ENCODE measurements at places on chromosomes 5 and 9.

- DNase-seq: no peak
Measured at GRCh38 chr5:102958481-102959011, 161.4 kb downstream of the GIN1 start.

DNA sequence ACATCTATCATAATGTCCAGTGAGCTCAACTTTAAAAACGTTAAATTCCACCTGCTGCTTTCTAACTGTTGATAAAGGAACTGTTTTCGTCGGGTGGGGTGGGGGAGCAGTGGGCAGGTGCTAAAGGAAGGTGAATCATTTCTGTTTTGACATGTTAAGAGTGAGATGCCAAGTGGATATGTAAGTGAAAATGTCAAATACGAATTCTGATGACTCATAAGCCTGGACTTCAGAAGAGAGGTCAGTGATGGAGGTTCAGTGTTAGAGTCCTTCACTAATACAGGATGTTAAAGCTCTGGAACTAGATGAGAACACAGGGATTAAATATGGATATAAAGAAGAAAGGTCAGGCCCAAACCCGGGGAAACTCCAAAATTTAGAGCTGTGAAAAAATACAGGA lies 617.9 kb upstream of the CTNND2 start:
- no peak for DNase-seq

DNA sequence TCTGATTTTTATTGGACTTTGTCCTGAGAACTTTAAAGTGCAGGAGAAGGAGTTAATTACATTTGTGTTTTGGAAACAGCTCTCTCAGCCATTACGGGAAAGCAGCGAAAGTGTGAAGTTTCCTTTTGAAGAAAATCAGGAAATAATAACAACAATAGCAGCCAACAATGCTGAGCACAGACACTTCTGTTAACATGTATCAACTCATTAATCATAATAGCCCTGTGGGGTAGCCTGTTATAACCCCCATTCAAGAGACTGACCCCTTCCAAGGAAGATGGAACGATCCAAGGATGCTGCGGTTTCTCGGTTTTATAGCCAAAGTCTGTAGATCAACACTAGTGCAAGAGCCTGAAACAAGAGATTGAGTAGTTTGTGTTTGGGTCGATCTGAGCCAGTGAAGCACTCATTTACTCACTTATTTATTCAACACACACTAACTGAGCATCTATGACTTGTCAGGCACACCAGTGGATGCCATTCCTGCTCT lies 195.5 kb downstream of the DRD1 start:
- no peak for DNase-seq

DNA sequence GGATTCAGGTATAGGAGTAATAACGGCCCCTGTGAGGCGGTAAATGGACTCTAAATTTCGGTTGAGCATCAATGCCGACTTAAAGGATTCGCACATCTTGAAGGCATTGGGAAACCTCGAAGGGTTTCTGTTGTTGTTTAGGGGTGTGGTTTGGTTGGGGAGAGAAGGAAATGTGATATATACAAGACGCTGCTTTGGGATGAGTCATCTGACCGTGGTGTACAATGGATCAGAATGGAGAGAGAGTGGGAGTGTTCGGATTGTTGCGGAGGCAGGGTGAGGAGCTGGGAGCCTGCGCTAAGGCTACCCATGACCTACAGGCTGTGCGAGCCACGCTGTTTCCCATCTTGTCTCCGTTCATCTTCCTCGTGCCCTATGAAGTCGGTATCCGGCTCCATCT lies 60.4 kb upstream of the ERCC6L2 start:
- no peak for DNase-seq

DNA sequence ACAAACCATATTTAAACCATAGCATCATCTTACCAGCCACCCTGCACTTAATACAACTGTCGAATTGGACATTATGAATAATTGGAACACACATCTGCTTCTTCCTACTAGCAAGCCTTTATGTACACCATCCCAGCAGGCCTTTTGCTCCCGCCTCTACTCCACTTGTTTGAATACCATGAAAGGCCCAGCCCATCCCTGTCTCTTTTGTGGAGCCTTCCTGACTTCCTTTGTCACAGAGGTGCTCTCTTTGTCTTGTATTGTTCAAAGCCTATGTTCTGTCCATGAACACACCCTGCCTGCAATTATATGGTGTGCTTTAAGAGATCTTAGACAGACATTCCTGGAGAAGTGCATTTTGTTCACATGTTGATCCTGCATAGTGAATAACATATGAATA lies 465.7 kb downstream of the DIRAS2 start:
- DNase-seq: no peak

- no peak for DNase-seq
Measured at GRCh38 chr5:944992-945685, 52.5 kb downstream of the TRIP13 start.

GRCh38 chr5:136276087-136276486 lies 83.1 kb upstream of the SMIM32 start:
- DNase-seq: no peak

Data from NCI-H446 (cell line).